Mesothelial cell of epicardium (in vitro differentiated cells): ENCODE measurements at places on chromosomes 1 and 21.

- DNase-seq, result no peak
Observed at GRCh38 chr1:22105611-22106207, 37.2 kb downstream of the WNT4 start.

DNA sequence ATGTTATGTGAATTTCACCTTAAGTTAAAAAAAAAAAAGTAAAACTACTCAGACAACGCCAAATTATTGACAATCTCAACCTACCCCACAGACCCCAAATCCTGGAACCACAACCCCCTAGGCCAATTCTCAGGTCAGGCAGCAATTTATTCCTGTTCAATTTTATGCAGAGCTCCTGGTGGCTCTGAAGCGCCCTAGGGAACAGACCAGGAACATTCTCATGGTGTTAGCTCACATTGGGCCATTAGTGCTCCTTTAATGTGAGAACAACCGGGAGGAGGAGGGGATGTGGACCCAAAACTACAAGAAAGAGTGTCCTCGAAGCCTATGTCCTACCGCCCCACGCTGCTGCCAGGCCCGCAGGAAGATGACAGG is 403 bp upstream of the PSEN2 start:
- no peak for DNase-seq

DNA sequence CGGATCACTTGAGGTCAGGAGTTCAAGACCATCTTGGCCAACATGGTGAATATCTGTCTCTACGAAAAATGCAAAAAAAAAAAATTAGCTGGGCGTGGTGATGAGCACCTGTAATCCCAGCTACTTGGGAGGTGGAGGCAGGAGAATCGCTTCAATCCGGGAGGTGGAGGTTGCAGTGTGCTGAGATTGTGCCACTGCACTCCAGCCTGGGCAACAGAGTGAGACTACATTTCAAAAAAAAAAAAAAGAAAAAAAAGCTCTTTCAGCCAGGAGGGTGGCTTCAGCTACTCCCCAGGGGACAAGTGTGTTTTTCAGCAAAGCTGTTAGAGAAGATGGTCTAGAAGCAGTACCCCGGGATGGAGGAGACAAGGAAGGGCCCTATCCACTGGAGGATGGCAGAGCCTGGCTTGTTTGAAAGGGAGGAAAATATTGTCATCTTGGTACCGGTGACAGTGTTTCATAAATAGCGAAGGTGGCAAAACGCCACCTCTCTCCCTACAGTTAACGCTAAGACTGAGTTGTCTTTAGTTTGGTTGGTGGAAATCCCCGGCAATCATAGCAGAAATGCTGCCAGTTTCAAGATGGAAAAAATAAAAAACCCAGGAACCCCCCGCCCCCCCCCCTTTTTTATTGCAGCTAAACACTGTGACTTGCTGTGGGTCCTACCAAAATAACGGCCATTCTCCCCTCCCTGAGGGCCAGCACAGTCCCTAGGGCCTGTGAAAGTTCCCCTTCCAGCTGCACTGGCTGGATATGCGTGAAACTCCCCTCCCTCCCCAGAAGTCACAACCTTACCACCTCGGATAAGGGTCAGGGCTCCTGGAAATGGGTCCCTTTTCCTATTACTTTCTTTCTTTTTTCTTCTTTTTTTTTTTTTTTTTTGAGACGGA is 3.5 kb downstream of the PIK3CD start:
- no peak for DNase-seq

DNA sequence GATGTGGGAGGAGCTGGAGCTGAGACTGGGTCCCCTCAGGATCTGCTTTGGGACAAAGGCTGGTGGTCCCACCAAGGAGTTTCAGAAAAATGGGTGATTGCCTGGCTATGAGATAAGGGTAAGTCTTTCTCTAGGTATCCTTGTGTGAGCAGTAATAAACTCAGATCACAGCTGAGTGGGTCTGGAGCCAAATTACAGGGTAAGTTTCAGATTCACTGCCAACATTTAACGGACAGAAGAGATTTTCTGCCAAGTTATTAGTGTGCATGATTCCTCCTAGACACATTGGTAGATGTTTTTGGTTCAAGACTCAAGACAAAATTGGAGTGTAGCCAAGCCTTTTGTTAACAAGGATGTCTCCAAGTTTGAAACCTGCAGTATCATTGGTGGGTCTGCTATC is 7.5 kb downstream of the CD1B start:
- DNase-seq, result no peak

DNA sequence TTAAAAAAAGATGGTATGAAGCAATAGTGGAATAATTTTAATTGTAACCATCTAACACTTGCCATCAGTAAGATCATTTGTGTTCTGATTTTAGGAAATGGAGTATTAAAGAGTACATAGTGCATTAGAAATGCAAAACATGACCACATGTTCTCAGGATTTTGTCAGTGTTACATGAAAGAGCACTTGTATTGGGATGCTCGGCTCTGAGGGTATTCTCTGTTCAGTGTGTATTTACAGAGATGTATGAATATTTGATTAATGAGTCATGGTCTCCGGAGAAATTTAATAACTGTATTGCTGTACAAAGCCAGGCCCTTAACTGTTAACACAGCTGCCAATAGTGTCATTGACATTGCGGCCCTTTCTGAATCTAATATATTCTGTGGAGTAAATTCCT is 91.7 kb downstream of the ATG4C start:
- no peak for DNase-seq

- no peak for DNase-seq
Observed at GRCh38 chr1:30042438-30043147, 680.8 kb downstream of the MATN1 start.

GRCh38 chr1:175530183-175530582 is 213.2 kb downstream of the TNR start:
- no peak for DNase-seq

- DNase-seq, result no peak
Observed at GRCh38 chr1:31750858-31751510, 13.2 kb downstream of the ADGRB2 start.

DNA sequence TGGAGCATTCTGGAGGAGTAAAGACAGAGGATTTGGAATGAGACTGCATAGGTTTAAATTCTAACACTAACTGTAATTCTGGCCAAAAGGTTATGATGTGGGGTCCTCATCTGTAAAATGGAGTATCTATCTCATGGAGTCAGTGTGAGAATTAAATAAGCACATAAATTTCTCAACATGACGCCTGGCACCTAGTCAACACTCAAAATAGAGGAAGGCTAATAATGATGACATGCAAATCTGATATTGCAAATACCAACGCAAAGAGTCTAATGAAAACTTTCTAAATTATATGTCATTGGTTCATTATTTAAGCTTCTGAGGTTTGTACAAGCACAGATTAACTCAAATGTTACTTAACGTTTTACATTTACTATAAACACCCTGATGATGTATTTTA is 29.6 kb downstream of the APP start:
- DNase-seq, result no peak
